ENCODE measurements at places on chromosomes 16 and 17.

DNA sequence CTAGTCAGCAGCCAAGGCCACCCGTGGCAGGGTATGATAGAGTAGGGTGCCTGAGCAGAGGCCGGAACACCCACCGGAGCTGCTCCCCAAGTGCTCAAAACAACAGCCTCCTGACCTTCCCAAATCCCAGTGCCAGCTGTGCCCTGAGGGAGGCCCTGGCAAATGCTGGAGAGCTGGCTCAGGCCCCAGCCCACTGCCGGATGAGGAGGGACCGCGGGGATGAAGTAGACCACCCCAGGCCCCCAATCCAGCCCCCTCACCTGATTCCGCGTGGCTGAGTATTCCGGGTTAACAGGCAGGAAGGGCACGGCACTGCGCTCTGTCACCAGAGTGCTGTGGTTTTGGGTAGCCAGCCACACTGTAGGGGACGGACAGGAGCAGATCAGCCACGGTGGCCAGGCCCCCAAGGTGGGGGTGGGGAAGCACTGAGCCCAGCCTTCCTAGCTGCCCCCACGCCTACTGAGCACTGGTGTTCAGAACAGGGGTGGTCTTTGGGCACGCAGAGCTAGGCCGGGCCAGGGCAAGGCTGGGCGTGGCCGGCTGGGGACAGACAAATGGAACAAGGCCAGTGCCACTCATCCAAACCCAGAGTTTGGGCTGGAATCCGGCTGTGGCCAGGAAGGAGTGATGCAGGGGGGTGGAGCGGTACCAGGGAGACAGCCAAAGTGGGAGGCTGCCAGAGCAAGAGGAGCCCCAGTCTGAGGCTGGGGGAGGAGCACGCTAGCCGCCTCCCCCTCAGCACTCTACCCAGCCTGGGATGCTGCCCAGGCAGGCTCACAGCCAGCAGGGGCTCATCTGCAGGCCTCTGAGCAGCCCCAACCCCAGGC lies 9.1 kb downstream of the TP53I13 start:
- DNase-seq = no peak

- DNase-seq = no peak
Measured at GRCh38 chr16:56244612-56245011, 53.3 kb downstream of the GNAO1 start.

DNA sequence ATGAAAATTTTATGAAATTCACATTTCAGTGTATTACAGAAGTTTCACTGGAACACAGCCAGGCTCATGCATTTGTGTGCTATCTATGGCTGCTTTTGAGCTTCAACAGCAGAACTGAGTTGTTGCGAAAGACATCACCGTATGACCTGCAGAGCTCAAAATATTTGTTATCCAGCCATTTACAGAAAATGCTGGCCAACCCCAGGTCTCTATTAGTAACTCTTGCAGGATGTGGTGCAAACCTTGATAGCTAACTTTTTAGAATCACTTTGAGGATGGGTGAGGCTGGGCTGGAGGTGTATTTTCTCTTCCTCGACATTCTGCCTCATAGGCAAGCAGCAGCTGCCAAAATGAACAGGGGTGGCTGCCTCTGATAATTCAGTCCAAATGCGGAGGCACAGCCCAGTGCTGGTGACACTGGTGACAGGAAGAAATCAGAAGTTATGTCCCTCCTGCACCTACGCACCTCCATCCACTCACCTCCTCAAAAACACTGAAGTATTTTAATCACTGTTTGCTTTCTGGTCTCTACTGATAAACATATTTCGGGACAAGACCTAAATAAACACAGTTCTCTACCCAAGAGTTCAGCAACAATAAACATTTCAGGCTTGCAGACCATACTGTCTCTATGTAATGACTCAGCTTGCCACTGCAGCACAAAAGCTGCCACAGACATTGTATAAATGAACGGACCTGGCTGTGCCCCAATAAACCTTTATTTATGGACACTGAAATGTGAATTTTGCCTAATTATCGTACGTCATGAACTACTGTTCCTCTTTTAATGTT lies 28.5 kb downstream of the ARHGAP17 start:
- no peak for DNase-seq

DNA sequence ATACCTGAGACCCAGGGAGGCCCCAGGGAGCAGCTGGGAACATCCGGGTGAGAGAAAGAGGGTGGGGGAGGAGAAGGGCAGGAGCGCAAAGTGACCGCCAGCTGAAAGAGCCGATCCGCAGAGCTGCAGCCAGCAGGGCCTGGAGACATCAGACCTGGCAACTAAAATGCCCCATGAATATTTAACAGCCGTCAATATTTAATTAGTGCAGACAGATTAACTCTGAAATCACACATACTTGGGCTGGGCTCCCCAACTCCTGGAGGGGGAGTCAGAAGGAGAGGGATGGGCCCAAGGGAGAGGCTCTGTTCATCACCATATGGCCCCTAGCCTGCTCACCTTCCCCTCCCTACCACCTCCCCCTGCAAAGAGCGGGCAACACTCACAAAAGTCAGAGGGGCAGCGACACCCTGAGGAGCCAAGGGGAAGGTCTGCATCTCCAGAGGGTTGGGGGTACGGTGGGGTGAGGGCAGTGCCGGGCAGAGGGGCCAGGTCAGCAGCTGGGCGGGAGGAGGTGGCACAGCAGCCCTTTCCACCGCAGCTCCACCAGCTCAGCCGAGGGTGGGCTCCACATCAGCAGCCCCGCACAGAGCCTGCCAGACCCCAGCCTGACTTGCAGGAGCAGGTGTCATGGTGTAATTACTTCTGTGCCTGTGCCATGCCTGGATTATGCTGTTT lies 61.9 kb upstream of the CCL1 start:
- no peak for DNase-seq

- DNase-seq = no peak
Measured at GRCh38 chr17:58965221-58965620, 141.5 kb downstream of the TRIM37 start.

- DNase-seq = no peak
Measured at GRCh38 chr17:27552276-27552732, 78.7 kb upstream of the LGALS9 start.

DNA sequence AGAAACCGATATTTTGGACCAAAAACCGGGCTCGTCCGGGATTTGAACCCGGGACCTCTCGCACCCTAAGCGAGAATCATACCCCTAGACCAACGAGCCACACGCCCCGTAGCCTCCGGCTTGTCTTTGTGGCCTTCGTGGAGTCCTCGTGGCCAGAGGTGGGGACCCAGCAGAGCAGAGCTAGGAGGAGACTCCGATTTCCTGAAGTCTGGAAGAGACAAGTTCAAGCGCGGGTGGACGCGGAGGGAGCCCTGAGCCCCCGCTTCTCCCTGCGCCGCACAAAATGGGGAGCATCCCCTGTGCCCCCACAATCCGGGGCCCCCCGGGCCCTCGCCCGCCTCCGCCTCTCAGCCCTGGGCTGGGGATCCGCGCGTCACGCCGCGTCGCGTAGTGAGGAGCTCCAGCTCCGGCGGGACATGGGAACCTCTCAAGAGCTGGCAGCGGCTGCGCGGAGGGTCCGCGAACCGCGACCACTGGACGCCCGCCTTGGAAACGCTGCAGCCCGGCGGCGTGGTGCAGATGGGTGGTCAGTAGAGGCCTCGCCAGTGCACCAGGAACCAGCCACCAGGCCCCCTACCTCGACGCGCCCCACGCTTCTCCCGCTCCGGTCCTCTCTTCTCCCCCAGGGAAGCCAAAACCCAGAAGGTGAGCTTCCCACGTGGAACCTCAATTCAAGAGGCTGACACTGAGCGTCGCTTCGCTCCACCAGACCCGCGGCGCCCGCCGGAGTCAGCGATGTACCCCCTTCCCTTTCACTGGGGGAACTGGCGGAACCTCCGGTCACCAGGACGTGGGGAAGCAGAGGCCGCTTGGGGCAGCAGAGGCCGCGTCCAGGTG lies 5.2 kb upstream of the OR1F1 start:
- DNase-seq = no peak

DNA sequence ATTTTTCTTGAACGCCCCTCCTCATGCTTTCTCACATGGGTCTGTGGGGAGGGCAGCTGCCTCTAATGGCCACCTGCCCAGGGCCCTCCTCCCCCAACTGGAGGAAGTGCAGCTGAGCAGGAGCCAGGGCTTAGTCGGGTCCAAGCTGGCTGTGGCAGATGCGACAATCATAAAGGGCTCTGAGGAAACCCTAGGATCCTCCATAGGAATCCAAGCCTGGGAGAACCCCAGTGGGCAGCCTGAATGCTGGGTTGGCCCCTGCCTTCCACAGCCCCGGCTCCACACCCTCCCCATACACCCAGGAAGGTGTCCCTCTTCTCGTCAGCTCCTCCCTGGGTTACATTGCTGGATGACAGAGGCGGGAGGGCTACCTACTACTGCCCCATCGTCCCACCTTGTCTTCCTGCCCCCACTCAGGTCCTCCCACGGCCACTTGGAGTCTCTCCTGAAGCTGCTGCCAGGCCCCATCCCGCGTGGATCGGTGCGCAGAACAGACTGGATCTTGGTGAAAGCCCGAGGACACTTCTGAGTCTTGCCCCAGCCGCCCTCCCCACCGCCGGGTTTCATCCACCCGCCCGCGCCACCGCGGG lies 15.6 kb upstream of the CBFB start:
- DNase-seq = no peak

GRCh38 chr17:4490637-4491061 lies 8.0 kb upstream of the SPNS2 start:
- no peak for DNase-seq

DNA sequence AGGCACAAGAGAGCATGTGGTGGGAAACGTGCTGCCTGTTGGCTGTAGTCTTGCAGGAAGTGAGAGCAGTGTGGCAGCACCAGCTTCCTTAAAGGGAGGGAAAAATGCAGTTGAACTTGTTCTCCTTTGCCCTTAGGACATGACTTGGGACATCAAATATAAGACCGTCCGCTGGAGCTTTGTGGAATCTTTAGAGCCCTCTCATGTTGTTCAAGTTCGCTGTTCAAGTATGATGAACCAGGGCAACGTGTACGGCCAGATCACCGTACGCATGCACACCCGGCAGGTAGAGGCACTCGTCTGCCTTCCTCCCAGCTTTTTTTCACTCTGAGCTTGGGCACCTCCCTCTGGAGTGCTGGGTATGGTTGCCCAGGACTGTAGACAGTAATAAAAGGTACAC lies 23.3 kb downstream of the GPR179 start:
- no peak for DNase-seq

DNA sequence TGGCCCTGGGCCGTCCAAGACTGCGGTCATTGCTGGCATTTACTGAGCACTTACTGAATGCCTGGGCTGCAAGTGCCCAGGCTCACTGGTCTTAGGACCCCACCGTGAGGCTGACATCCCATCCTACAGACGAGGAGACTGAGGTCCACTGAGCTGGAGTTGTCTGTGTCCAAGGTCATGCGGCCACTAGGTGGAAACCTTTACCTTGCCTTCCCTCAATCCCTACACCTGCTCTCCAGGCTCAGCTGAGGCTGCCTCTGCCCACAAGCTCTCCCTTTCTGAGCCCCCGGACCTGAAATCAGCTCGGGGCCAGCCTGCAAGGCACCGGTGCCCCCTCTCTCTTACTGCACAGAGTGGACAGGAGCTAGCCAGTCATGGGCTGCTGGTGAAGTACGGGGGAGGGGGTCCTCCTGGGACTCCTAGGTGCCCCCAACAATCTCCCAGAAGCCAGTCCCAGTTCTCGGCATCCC lies 1.5 kb downstream of the CASKIN1 start:
- peak; percentile 21 for DNase-seq

GRCh38 chr17:75853433-75853832 lies 1.7 kb downstream of the WBP2 start:
- DNase-seq = no peak

DNA sequence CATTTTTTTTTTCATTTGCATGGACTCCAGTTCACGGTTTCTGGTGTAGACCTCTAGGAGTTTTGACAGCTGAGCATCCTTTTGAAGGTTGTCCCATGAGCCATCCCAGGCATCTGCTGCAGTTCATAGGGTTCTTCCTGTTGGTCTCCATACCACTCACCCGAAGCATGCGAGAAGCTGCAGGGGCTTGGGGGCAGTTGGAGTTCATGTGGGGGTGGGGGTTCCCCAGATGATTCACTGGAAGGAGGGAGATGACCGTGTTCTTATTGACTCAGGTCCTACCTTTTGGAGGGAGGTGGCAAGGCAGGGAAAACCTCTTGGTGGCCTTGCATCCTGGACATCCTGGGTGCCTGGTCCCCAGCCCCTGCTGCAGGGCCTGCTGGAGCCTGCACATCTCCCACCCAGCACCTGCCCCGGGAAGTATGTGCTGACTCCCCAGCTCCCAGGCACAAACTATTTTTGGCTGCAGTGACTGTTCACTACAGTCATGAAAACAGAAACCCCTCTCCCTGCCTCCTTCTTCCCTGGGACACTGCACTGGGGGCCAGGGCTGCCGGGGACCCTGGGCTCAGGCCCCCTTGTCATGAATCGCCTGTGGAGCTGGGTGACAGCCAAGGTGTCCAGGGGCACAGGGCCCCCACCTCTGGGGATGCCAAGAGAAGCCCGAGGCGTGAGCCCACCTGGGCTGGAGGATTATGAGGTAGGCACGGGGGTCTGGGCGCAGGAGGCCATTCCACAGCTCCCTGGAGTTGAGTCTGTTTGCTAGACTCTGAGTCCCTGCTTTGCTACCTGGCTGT lies 64.9 kb upstream of the LGALS9 start:
- DNase-seq = no peak

GRCh38 chr16:83248735-83249463 lies 558.9 kb upstream of the HSBP1 start:
- DNase-seq = no peak

DNA sequence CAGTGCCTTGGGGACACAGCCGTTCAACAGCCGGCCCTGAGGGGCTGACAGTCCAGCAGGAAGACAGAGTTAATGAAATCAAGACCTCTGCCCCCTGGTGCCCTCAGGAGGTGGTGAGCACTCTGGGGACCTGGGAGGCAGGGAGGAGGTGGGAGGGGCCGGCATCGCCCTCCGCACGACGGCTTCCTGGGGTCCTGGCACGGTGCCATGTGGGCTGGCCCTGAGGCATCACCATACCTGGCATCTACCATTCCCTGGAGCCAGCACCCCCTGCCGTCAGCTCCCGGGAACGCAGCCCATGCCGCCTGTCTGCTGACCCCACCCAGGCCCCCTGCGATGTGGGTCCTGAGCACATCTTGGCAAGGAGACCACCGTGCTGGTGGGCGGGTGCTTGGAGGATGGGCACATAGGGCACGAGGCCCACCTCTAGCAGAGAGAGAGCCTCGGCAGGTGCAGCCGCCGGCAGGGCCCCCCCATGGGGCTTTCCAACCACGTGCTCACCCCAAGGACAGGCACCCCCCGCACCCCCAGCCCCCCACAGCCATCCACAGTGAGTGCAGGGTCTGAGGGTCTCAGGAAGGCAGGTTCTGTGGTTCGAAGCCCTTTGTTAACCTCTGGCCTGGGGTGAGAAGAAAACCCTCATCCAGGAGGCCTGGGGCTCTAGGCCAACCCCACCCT lies 52.5 kb downstream of the ZFPM1 start:
- peak; percentile 20 for DNase-seq

GRCh38 chr17:76599694-76600460 lies 14.2 kb upstream of the ST6GALNAC2 start:
- no peak for DNase-seq

GRCh38 chr16:17271687-17272086 lies 199.1 kb downstream of the XYLT1 start:
- no peak for DNase-seq

GRCh38 chr17:67818110-67819002 lies 6.9 kb upstream of the BPTF start:
- DNase-seq = no peak

- DNase-seq = no peak
Measured at GRCh38 chr16:85948138-85948509, 49.2 kb downstream of the IRF8 start.

Measured in NCI-H526 treated with DMSO at 0.1 percent for 48 hours (cell line).